ENCODE measurements at places on chromosomes 5 and 9.

- DNase-seq = no peak
Observed at GRCh38 chr9:87554976-87555375, 57.3 kb downstream of the DAPK1 start.

DNA sequence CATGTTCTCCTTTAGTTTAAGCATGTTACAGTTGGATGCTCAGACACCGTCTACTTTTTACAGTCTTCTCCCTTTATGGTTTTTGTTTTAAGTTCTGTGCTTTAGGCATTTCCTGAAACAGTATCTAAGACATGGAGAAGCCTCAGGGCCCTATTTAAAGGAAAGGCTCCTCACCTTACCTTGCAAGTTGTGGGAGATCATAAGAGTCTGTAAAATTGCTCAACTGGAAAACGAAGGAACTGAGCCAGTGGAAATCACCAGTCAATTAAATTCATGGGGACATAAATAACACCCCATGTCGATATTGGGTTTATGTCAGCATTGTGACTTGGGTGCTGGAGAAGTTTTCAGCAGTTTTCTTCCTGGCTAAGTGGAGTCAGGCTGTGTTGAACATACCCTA lies 239.2 kb downstream of the KIF4B start:
- DNase-seq = no peak

- DNase-seq = no peak
Observed at GRCh38 chr5:170380361-170380951, 8.7 kb downstream of the KCNMB1 start.

GRCh38 chr9:100756217-100756616 lies 178.3 kb downstream of the CAVIN4 start:
- DNase-seq = no peak

DNA sequence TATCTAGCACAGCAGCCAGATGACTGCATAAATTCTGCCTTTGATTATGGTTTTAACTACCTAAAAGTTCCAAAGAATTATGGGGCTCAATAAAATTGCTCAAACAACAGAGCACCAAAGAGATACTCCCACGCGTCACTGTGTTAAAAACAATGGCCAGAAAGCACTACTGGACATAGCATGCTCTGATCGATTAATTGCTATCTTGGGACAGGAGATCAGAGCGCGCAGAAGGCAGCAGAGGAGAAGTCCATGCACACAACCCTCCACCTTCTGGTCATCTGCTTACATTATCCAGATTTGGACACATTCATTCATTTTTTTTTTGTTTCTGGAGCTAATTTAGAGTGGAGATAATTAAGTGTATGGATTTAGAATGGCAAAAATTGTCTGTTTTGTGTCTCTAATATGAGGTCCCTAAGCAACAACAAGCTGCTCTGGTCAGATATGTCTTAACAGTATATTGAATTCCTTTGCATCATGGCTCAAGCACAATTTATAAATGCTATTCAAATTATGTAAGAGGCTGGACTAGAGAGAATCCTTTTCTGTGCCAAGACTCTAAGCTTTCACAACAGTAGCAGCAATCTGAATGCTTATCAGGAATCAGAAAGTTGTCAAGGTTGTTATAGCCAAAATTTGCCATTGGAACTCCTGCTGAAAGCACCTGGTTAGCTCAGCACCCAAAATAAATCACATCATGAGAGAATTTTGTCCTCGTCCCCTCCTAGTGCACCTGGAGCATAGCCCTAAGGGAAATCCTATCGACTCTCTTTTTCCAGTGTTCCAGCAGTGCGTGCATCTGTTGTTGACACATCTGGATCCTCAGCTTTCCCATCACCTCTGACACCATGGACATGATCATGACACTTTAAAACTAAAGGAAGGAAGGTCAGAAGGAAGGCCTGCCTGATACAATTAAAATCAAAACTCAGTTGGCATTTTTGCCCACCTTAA lies 98.6 kb upstream of the HMHB1 start:
- no peak for DNase-seq

GRCh38 chr9:121305269-121305994 lies 37.5 kb downstream of the GSN start:
- no peak for DNase-seq

GRCh38 chr9:133976191-133976861 lies 15.8 kb downstream of the VAV2 start:
- DNase-seq = no peak

GRCh38 chr5:32597041-32597629 lies 11.8 kb downstream of the SUB1 start:
- no peak for DNase-seq

DNA sequence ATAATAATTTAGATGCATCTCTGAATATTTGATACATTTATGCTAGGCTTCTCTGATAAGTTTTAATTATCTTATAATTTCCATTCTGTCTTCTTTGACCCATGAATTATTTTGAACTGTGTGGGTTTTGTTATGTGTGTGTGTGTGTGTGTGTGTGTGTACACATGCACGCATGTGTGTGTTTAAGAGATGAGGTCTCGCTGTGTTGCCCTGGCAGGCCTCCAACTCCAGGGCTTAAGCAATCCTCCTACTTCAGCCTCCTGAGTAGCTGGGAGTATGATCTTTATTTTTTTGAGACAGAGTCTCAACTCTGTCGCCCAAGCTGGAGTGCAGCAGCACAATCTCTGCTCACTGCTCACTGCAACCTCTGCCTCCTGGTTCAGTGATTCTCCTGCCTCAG lies 75.4 kb downstream of the NDUFAF2 start:
- DNase-seq = no peak

- DNase-seq = no peak
Observed at GRCh38 chr5:4511996-4512656, 628.0 kb upstream of the ADAMTS16 start.
